NCI-H1436 (cell line): ENCODE measurements at places on chromosomes 16 and 17.
A peak's percentile ranks its signal among the peaks of the same experiment; 100 is the strongest.

DNA sequence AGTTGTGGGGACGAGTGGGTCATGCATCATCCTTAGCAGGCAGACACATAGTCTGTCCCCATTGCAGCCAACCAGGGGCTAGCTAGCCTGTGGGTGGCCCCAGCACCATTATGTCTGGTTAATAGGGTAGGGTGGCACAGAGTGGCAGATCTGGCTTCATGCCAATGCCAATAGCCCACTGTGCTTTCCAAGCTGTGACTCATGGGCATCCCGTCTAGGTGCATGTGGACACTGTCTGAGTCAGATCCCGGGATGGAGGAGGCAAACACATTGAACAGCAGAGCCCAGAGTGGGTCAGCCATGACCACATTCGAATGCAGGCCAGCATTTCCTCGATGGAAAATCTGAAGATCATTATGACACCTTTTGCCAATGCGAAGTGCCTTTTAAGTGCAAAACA, 2.5 kb downstream of the HS3ST2 start:
- DNase-seq = no peak

GRCh38 chr16:87621976-87622713, 19.8 kb downstream of the JPH3 start:
- DNase-seq = no peak

DNA sequence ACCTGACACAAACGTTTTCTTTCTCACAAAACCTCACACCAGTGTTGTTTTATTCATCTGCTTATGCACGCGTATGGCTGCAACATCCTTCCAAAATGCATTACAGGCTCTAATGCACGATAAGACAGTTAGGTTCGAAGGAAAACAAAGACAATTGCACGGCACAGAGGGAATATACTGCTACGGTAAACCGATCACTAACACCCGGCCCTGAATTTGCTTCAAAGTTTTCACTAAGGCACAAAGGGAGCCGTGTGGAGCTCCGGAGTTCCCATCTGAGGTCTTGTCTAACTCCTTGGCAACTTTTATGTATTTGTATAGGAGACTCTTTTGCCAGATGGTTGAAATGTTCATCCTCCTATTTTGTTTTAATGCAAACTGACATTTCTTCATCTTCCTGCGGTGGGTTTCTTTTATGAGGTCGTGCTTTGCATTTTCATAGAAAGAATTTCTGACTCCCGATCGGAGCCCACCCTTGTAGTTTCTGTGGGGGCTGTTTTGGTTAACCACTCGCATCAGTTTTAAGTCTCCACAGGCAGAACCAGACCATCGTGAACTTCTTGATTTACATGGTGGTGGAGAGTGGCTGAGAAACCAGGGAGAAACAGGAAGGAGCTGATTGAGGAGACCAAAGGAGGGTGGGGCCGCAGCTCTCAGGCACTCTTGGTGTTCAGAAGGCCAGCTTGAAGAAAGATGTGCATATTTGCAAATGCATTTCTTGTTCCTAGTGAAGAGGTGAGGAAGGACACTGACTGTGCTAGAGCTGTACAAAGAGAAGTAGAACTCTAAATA, 516.8 kb downstream of the MAF start:
- DNase-seq = no peak

- no peak for DNase-seq
Measured at GRCh38 chr16:30570636-30571444, 674 bp downstream of the ZNF688 start.

- DNase-seq = no peak
Measured at GRCh38 chr16:303760-304505, 21.0 kb downstream of the PDIA2 start.

- DNase-seq = peak; percentile 33
Measured at GRCh38 chr17:1592751-1593629, 30.4 kb upstream of the PITPNA start.

DNA sequence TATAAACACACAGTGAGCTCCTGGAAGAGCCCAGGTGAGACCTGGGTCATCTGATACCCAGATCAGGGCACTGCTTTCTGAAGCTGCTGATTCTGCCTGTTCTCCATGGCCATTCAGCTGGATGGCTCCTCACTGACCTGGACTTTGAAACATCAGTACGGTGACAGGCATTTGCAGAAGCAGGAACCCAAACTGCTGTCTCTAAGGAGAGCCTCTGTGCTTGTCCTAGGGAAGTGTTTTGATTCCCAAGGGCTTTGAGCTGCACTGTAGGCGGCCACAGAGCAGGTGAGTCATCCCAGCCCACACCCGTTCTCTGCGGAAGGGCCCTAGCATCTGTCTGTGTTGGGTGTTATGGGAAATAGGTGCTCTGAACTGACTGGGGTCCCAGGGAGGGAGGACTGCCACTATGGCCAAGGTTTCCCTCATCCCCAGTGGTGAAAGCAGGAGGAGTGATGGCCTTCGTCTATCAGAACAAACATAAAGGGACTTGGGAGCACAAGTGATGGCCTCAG, 60.7 kb upstream of the ADCY9 start:
- DNase-seq = peak; percentile 47

DNA sequence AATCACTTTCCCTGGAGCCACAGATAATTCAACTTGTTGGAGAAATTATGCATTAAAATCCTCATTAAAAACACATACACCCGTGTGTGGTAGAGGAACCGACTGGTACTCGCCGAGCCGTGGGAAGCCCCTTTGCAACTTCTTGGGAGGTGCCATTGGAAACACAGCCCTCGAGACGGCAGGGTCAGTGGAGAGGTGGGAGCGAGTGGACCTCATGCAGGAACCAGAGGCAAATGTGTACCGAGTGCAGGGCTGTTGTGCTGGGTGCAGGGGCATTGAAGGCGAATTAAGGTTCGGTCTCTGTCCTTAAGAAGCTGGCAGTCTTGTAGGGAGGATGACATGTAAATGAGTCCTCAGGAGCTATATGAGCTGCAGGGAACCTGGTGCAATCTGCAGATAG, 318.3 kb downstream of the CPPED1 start:
- DNase-seq = no peak
